ENCODE measurements at places on chromosomes 2 and 18.

DNA sequence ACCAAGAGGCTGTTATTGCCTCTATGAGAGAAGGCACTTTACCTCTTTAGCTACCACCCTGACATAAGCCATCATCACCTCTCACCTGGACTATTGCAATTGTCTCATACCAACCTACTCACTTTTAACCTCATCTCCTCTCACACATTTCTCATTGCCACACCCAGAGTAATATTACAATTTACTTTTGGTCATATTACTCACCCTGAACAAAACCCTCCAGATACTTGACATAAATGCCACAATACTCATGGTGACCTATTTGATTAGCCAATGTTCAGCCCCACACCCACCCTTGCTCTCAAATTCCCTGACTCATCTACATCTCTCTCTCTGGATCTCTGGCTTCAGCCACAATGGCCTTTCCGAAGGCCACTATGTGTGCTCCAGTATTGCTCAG lies 90.9 kb upstream of the CDH7 start:
- DNase-seq = no peak

DNA sequence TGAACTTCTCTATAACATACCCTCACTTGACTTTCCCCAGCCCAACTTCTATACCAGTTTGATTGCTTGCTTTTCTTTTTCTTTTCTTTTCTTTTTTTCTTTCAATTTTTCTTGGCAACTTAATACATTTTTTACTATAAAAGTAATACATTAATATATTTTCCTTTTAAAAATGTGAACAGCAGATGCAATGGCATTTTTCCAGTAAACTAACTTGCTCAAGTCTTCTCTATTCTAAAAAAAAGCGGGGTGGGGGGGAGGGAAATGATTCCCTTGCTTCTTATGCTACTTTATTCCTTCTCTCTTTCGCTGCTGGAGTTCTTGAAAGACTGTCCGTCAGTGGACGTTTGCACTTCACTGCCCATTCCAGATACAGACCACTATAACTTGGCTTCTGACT lies 70.5 kb downstream of the RBMS1 start:
- DNase-seq = no peak

GRCh38 chr2:140654565-140654964 lies 1476.3 kb downstream of the LRP1B start:
- DNase-seq = no peak

DNA sequence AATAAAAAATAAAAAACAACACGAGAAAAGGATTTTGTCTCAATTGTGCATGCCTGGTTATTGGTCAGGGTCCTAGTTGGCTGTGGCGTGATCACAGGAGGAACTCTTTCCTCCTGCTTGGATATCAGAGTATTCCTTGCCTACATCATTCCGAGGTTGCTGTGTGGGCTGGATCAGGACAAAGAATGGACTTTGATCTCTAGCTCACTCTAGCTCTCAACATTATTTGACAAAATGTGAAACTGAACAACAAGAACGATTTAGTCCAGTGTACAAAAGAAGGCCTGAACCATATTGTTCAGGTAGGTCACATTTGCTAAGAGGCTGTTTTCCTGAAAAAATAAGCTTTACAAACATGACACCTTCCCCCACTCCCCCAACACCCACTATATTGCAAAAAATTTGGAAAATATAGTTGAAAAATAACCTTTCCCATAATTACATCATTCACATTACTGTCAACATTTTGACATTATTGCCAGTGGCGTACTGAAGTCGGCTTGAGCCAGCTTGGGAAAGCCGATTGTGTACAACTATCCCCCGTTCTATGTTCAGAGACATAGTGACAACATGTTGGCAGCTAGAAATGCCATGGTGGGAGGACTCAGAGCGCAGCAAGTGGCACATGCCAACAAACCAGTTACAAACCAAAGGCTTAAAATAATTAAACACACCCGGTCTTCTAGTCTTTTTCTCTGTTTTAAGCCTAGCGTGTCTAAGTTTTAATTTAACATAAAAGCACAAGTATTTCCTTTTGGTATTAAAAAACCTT lies 179.0 kb downstream of the LPIN1 start:
- DNase-seq = no peak

GRCh38 chr18:29531746-29532145 lies 1354.8 kb upstream of the CDH2 start:
- DNase-seq = no peak

DNA sequence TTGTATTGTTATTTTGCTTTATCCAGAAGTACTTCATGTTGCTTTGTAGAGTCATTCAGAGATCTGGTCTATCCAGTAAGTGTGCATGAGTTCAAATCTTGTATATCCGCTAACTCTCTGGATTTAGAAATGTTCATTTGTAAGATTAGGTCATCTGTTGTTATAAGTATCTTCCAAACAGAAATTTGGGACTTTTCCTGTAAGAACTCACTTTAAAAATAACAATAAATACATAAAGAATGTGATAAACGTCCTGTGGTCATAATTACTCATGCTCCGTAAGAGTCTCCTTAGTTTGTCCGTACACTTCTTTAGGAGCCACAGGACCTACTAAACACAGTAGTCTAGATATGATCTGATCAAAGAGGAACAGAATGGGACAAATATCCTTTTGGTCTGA lies 699.9 kb upstream of the SLC8A1 start:
- DNase-seq = no peak

GRCh38 chr18:48554610-48555400 lies 16.0 kb downstream of the CTIF start:
- DNase-seq = no peak

DNA sequence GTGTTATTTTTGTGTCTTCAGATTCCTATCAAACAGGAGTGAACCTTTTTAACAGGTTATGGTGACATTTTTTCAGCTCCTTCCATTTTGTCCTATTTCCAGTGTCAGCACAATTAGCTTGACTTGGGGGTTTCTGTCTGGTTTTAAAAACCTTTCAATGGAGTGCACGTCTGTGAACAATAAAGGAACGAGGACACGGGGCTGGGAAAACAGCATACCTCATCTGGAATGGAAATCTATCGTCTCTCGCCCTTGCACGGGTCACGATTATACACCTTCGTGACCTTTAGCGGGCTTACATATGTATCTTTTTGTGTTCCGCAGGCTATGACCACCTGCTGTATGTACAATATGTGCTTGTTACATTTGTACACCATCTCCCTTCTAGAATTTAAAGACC lies 2.3 kb upstream of the ZNF532 start:
- DNase-seq = no peak

DNA sequence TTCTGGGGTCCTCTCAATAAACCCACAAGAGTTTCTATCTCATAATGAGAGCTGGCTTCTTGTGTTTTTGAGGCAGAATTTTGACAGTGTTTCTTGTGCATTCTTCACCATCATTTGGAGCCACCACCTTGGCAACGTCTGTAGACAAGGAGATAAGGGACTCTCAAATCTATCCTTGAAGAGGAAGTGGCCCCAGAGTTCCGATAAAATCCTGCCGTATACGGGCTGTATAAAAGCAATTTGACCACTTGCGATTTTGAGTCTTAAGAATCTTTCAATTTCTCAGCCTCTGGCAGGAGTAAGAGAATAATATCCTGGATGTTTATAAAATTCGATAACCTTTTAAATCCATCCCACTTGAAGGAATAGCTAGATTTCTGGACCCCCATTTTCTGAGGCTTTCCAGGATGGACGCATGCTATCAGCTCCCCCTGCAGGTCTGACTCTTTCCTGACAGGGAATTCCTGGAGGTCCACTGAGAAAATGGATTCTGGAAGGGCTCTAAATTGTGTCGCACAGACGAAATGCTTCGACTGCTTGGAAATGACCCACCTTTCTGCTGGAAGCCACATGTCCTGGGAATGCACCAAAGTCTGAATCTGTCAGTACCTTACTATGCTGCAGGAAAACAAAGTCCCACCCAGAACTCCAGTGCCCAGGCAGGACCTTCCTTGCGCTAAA lies 54.1 kb downstream of the E2F6 start:
- DNase-seq = peak; percentile 67

GRCh38 chr2:86284987-86285386 lies 52.4 kb downstream of the REEP1 start:
- no peak for DNase-seq

DNA sequence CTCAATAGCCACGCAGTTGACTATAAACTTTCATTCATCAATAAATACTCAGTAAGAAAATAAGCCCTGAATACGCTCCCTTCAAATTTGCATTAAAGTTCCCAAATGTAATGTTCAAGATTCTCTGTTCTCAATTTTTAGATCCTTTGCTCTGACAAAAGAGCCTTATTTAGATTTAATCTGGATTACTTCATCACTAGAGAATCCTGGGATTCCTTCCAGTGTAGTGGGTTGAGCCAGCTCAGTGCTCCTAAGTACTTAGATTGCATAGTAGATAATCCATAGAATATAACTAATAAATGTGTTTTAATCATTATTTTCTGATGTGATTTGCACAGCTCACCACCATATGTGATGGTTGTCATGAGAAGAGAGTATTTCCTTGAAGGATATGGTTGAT lies 1286.2 kb downstream of the SUCLG1 start:
- no peak for DNase-seq
